ENCODE measurements at places on chromosomes 13 and 19.

DNA sequence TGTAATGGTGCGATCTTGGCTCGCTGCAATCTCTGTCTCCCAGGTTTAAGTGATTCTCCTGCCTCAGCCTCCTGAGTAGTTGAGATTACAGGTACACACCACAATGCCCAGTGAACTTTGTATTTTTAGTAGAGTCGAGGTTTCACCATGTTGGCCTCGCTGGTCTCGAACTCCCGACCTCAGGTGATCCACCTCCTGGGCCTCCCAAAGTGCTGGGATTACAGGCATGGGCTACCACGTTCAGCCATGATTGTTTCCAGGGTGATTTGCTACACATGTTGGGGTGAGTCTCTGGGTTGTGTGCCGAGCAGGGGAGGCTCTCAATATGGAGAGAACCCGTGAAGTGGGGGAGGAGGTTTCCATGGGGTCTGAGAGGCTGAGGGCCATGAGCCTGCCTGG, 24.8 kb upstream of the CEACAM21 start:
- no peak overlapping the region for H3K27ac ChIP-seq
- H3K4me1 ChIP-seq, result no peaks in the 10 kb centered on the region
- DNase-seq, result no peak
- H3K4me3 ChIP-seq, result no peak overlapping the region
- peaks cover 34% of the 10 kb centered on the region for H3K27me3 ChIP-seq

DNA sequence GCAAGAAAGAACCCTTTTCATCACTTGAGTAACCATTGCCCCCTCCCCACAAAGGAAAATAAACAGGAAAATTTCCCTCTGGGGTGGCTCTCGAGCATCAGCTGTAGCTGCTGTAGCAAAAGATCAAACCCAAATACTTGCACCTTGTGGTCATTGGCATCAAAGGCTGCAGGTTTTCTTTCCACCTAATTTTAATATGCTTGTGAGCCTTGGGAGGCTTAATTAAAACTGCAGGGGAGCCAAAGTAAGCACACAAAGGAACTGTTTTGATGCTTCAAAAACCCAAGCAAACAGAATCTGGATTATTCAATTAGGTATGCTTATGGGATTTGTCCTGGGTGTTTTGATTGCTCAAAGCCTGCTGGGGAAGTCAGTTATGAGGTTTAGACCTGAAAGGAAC, 119.5 kb downstream of the SHISA2 start:
- 0 out of 2 replicates have a peak, but pooled peaks cover 4% of the 10 kb centered on the region for H3K36me3 ChIP-seq
- no peaks in the 10 kb centered on the region for H3K4me1 ChIP-seq

- H3K27ac ChIP-seq, result no peak overlapping the region
- H3K36me3 ChIP-seq, result no peaks in the 10 kb centered on the region
- no peak for DNase-seq
- H3K4me3 ChIP-seq, result no peak overlapping the region
- no peaks in the 10 kb centered on the region for H3K4me1 ChIP-seq
These were observed 6.9 kb downstream of the IL4I1 start for GRCh38 chr19:49889687-49890348.

- DNase-seq, result no peak
- no peaks in the 10 kb centered on the region for H3K36me3 ChIP-seq
- peaks cover 2% of the 10 kb centered on the region for H3K27me3 ChIP-seq
- H3K4me3 ChIP-seq, result no peak overlapping the region
- H3K4me1 ChIP-seq, result peaks cover 50% of the 10 kb centered on the region
These were observed 199.2 kb downstream of the COL4A1 start for GRCh38 chr13:110107568-110108347.

DNA sequence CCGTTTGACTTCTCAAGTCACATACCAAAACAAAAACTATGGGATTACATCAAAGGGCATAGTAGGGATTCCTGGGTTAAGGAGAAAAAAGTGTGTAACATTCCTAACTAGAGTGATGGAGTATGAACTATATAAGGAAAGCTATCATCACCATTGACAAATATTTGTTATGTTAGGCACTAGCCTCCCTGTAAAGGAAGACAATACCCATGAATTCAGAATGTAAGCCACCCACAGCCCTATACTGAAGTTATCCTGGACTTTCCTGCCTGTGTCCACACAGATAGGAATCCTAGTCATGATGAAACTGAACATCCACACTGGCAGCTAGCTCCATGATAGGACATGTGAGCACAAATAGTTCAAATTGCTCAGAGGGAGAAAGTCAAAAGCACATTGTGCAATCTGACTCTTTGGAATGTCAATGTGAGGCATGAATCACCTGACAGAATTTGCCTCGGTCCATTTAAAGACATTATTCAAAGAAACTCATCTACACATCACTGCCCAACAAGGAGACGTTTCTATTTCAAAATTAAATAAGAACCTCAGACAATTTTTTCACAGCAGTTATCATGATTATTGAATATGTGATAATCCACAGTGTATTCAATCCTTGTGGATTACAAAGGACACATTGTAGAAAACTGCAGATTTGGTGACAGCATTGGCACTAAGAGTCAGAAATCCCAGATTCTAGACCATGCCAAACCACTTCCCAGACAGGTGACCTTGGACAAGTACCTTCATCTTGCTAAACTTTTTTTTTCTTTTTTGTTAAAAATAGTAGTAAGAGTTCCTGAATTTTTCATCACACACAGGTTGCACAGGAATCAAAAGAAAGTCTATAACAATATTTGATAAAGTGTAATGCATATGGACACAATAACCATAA, 529.3 kb downstream of the IRS2 start:
- peak overlapping the region; percentile 54 for H3K4me3 ChIP-seq
- H3K27ac ChIP-seq, result peak overlapping the region; percentile 90
- H3K36me3 ChIP-seq, result peaks cover 13% of the 10 kb centered on the region
- H3K4me1 ChIP-seq, result peaks cover 53% of the 10 kb centered on the region

GRCh38 chr19:12194827-12195731, 32.2 kb downstream of the ZNF136 start:
- H3K4me1 ChIP-seq, result no peaks in the 10 kb centered on the region
- H3K27ac ChIP-seq, result no peak overlapping the region
- H3K27me3 ChIP-seq, result peaks cover 5% of the 10 kb centered on the region
- no peak overlapping the region for H3K4me3 ChIP-seq
- no peak for DNase-seq

DNA sequence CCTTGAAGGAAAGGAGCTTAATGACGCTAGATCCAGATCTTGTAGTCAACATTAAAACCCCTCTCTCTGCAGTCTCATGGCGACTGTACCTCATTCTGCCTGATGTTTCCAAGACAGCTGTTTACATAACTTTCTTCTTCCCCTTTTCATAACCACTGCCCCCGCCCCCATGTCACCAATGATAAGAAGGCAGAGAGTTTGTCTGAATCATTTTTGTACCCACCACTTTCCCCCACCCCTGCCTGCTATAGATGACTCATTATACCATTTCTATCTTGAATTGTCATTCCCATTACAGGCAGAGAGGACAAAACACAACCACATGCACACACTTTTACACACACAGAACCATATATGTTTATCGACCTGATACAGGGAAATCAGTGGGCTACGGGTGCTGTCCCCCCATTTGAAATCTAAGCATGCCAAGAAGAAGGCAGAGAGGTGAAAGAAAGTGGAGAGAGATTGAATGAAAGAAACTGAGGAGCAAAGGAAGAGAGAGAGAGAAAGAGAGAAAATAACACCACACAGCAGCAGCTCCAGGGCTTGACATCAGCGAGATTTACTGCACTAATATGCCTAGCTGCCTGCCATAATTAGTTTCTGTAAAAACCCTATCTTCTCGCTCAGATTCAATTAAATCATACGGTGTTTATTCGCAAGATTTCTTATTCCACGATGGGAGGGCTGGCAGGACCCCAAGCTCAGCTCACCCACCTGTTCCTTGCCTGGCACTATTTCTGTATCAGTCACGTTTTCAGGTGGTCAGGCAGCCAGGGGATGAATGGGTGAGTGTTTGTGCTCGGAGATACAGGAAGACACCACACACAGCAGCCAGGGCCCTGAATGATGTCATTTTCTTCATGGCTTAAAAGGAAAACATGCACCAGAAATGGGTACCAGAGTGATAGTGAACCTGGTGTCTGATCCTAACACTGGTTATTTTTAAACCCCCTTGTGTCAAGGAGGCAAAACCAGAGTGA, 114.3 kb upstream of the SERP2 start:
- no peak overlapping the region for H3K27ac ChIP-seq
- no peak overlapping the region for H3K4me3 ChIP-seq
- H3K27me3 ChIP-seq, result peaks cover 11% of the 10 kb centered on the region
- no peak for DNase-seq
- H3K4me1 ChIP-seq, result peaks cover 26% of the 10 kb centered on the region

- H3K4me3 ChIP-seq, result no peak overlapping the region
- DNase-seq, result no peak
- no peaks in the 10 kb centered on the region for H3K36me3 ChIP-seq
- no peaks in the 10 kb centered on the region for H3K27me3 ChIP-seq
These were observed 60.6 kb downstream of the CDADC1 start for GRCh38 chr13:49308097-49308875.

DNA sequence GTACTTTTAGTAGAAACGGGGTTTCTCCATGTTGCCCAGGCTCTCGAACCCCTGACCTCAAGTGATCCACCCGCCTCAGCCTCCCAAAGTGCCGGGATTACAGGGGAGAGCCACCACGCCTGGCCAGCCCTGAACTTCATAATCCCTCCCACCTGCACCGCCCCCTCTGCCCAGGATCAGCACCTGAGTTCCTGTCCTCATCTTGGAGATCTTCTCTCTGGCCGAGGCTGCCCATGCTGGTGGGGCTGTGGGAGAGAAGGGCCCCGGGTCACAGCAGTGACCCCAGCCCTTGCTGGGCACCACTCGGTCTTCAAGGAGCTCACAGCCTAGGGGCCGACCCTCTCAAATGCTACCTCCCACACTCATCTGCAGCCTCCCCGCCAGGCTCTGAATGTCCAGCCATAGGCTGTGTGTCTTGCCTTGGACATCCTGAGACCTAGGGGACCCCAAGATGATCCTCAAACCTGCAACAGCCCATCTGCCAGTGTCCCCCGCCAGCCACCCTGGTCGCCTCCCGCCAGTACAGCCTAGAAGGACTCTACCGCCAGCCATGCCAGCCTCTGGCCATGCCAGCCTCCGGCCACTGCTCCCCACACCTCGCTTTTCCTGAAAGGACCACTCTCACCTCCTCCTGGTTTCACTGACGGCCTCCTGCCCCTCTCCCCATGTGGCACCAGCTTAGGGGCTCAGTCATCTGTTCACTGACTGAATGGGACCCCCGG, 1.5 kb downstream of the ATP8B3 start:
- H3K4me1 ChIP-seq, result peaks cover 17% of the 10 kb centered on the region
- no peaks in the 10 kb centered on the region for H3K36me3 ChIP-seq
- H3K4me3 ChIP-seq, result no peak overlapping the region
- no peak overlapping the region for H3K27ac ChIP-seq
- DNase-seq, result no peak
- peaks cover 10% of the 10 kb centered on the region for H3K27me3 ChIP-seq

DNA sequence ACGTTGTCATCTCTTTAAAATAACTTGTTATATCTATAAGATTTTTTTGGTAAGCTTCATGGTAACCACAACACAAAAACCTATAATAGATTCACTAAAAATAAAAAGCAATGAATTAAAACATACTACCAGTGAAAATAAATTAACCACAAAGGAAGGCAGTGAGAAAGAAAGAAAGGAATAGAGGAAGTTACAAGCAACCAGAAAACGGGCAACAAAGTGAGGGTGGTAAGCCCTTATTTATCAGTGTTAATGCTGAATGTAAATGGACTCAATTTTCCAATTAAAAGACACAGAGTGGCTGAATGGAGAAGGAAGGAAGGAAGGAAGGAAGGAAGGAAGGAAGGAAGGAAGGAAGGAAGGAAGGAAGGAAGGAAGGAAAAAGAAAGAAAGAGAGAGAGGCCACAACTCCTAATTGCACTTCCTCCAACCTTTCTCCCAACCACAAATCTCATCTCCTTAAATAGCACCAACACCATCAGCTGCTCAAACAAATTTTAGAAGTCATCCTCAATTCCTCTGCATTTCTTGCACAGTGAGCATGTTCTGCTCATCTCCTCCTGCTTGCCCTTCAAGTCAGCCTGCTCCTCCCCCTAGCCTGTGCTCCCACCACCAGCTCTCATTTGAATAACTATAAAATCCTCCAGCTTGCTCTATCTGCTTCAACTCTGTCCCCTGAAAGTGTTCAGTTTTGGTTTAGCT, 48.6 kb downstream of the CCNA1 start:
- no peaks in the 10 kb centered on the region for H3K36me3 ChIP-seq
- no peak for DNase-seq
- H3K4me1 ChIP-seq, result no peaks in the 10 kb centered on the region
- no peaks in the 10 kb centered on the region for H3K27me3 ChIP-seq
- no peak overlapping the region for H3K27ac ChIP-seq

GRCh38 chr13:89565476-89566100, 1781.9 kb upstream of the MIR17HG start:
- H3K27ac ChIP-seq, result no peak overlapping the region
- no peaks in the 10 kb centered on the region for H3K27me3 ChIP-seq
- no peaks in the 10 kb centered on the region for H3K4me1 ChIP-seq
- no peak for DNase-seq

DNA sequence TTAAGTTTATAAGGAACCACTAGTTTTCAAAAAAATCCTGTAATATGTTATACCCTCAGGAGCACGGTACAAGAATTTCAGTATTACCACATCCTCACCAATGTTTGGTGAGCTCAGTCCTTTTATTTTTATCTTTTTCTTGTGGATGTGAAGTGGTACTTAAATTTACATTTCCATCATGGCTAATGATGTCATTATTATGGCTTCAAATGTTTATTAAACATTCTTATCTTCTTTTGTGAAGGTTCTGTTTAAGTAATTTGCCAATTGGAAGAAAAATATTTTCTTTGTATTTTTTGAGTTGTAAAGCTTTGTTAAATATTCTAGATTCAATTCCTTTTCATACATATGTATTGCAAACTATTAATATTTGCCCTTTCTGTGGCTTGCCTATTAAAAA, 291.0 kb downstream of the ENOX1 start:
- no peak for DNase-seq
- H3K4me3 ChIP-seq, result no peak overlapping the region
- H3K27me3 ChIP-seq, result peaks cover under 1% of the 10 kb centered on the region
- H3K27ac ChIP-seq, result no peak overlapping the region
- H3K36me3 ChIP-seq, result no peaks in the 10 kb centered on the region

DNA sequence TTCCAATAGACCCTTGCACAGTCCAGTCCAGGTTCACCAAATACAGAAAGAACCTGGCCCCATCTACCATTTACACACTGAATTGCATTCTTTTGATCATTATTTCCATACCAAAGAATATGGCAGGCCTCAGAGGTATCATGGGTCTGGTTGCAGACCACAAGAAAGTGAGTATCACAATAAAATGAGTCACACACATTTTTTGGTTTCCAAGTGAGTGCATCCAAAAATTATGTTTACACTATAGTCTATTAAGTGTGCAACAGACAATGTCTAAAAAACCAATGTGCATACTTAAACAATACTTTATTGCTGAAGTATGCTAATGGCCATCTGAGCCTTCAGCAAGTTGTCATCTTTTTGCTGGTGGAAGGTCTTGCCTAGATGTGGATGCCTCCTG, 105.3 kb downstream of the SPACA7 start:
- H3K36me3 ChIP-seq, result peaks cover 20% of the 10 kb centered on the region
- H3K27ac ChIP-seq, result no peak overlapping the region

GRCh38 chr13:64877176-64877575, 2353.0 kb downstream of the PCDH9 start:
- H3K4me1 ChIP-seq, result no peaks in the 10 kb centered on the region
- H3K4me3 ChIP-seq, result no peak overlapping the region
- DNase-seq, result no peak

GRCh38 chr19:47445527-47445926, 26.2 kb downstream of the SLC8A2 start:
- DNase-seq, result no peak
- H3K4me1 ChIP-seq, result peaks cover 7% of the 10 kb centered on the region
- H3K27ac ChIP-seq, result no peak overlapping the region
- no peaks in the 10 kb centered on the region for H3K36me3 ChIP-seq

- H3K27me3 ChIP-seq, result peaks cover 14% of the 10 kb centered on the region
- DNase-seq, result no peak
- H3K27ac ChIP-seq, result no peak overlapping the region
- no peak overlapping the region for H3K4me3 ChIP-seq
These were observed 2.1 kb downstream of the TM6SF2 start for GRCh38 chr19:19270749-19271571.

All from HFFc6 (cell line).